Activated CD4-positive, alpha-beta memory T cell treated with anti-CD3 and anti-CD28 coated beads, Interleukin-2, amount 10 ng/mL, durations not matched to agents 7 days and 5 days (primary cell): ENCODE measurements at places on chromosomes 6 and 20. TPM values are rescaled to one million over a fixed set of nuclear protein-coding genes. Genes with fewer than 3 reads are reported as not detected.

The KDM1B gene
- total RNA-seq = 9.1 TPM

GRCh38 chr20:18683839-18684238 lies 96.0 kb downstream of the DTD1 start:
- H3K27me3 ChIP-seq = no peaks in the 10 kb centered on the region
- no peak overlapping the region for H3K4me3 ChIP-seq
- H3K4me1 ChIP-seq = peaks cover under 1% of the 10 kb centered on the region
- H3K36me3 ChIP-seq = no peaks in the 10 kb centered on the region

DNA sequence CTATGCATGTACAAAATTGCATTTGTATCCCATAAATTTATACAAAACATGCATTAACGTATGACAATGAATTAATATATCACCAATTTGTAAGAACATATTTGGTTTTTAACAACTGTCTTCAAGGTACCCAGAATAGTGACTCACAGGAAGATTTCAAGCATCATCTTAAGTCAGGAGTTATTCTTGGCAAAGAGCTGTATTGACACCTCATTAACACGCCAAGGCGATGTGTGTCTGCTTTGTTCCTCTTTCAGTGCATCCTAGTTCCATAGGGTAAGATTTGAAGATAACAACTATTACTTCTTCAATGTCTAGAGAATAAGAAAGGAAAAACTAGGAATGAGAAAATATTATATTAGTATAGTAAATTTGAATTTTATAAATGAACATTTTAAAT lies 35.8 kb upstream of the TPD52L1 start:
- no peaks in the 10 kb centered on the region for H3K36me3 ChIP-seq
- peaks cover 8% of the 10 kb centered on the region for H3K27me3 ChIP-seq
- H3K27ac ChIP-seq = no peak overlapping the region
- H3K4me3 ChIP-seq = no peak overlapping the region
- DNase-seq = no peak
- no peaks in the 10 kb centered on the region for H3K4me1 ChIP-seq

The OCSTAMP gene
- total RNA-seq = not detected

DNA sequence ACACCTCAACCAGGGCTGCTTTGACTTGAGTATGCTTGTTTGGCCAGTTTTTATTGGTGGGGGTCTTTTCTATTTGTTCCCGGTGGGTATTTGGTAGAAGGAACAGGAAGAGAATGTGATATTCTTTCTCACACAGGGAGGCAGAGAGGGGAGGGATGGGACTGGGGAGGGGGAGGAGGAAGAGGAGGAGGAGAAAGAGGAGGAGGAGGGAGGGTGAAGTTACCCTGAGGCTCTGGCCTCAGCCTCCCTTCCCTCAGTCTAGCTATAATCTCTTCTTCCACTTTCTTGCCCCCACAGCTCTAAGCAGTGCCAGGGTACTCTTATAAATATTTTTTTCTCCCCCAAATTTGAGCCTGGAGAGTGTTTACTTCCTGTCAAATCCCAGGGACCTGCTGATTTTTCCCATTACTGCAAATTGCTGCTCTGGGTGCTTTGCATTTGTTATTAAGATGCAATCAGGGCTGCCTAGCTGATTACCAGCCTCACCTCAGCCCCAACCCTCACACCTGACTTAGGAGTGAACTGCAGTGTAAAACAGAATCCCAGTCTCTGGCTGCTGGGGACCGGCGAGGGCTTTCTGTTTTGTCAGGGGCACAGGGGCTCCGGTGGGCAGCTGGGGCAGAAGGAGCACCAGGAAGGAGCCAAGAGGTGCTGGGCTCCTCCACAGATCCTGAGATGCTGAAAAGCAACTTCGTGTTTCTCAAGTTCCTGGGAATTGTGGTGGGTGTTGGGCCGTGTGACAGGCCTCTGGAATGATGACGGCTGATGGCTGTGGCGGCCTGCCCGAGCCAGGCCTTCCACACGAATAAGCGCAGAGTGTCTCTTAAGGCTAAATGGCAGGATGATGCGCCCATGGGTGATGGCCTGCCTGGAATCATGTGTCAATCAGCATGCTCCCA lies 141.4 kb downstream of the CD83 start:
- peaks cover 1% of the 10 kb centered on the region for H3K27me3 ChIP-seq
- H3K36me3 ChIP-seq = peaks cover 3% of the 10 kb centered on the region
- peaks cover 2% of the 10 kb centered on the region for H3K4me1 ChIP-seq
- H3K4me3 ChIP-seq = no peak overlapping the region
- DNase-seq = no peak
- no peak overlapping the region for H3K27ac ChIP-seq

- H3K4me1 ChIP-seq = peaks cover 75% of the 10 kb centered on the region
- peaks cover 92% of the 10 kb centered on the region for H3K36me3 ChIP-seq
- no peak overlapping the region for H3K4me3 ChIP-seq
These were observed 55.4 kb downstream of the NFATC2 start for GRCh38 chr20:51487076-51487475.

- no peak overlapping the region for H3K27ac ChIP-seq
- no peak for DNase-seq
- H3K4me1 ChIP-seq = no peaks in the 10 kb centered on the region
- no peak overlapping the region for H3K4me3 ChIP-seq
These were observed 12.4 kb upstream of the HMGN3 start for GRCh38 chr6:79246891-79247290.

DNA sequence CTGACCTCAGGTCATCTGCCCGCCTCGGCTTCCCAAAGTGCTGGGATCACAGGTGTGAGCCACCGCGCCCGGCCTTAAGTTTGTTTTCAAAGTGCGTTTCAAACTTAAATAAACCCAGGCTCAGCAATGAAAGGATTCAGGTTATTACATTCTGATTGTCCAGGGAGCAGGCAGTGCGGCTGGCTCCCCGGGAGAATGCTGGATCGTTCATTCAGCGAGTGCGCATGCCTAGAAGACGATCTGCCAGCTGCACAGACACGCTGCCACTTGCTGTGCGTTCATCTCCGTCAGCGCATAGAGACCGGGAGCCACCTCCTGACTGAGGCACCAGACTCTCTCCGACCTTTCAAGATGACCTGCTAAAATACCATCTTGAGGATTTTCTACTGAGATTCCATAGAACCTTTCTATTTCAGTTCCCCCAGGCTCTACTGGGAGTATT lies 163.9 kb upstream of the ZNF217 start:
- H3K36me3 ChIP-seq = no peaks in the 10 kb centered on the region
- no peaks in the 10 kb centered on the region for H3K27me3 ChIP-seq
- no peak overlapping the region for H3K4me3 ChIP-seq
- H3K4me1 ChIP-seq = peaks cover 37% of the 10 kb centered on the region
- DNase-seq = no peak

DNA sequence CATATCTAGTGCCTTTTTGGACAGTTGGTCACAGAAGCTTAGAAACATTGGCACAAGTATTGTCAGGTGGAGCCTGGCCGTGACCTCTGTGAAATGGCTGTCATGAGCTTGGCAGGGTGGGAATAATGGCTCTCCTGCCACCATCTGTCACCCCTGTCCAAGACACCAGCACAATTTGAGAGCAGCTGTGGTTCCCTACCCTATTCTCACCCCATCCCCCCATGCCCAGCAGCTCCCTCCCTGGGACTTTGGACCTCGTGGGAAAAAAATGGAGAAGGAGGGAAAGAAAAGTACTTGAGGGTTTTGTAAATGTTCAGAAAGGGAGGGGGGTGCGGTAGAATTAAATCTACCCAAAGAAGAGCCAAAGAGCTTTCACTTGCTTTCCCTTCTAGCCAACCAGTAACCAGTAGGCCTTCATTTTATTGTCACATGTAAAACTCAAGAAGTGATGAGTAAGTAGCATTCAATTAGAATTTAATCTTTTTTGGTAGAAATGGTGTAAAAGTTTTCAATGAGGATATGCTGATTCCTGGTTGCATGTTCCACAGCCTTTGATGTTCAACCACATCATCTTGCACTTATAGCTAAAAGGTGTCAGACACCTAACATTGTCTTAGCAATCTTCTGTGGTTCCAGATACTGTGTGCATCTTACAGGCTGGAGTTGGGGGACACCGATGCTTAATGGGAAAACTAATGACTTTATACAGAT lies 263.5 kb upstream of the TAB2 start:
- no peak overlapping the region for H3K27ac ChIP-seq
- H3K4me3 ChIP-seq = no peak overlapping the region
- peaks cover 13% of the 10 kb centered on the region for H3K36me3 ChIP-seq

The MRS2 gene
- total RNA-seq = 17.0 TPM

GRCh38 chr20:20466341-20466879 lies 98.5 kb downstream of the INSM1 start:
- peaks cover 8% of the 10 kb centered on the region for H3K4me1 ChIP-seq
- H3K27ac ChIP-seq = no peak overlapping the region
- H3K36me3 ChIP-seq = peaks cover 12% of the 10 kb centered on the region

DNA sequence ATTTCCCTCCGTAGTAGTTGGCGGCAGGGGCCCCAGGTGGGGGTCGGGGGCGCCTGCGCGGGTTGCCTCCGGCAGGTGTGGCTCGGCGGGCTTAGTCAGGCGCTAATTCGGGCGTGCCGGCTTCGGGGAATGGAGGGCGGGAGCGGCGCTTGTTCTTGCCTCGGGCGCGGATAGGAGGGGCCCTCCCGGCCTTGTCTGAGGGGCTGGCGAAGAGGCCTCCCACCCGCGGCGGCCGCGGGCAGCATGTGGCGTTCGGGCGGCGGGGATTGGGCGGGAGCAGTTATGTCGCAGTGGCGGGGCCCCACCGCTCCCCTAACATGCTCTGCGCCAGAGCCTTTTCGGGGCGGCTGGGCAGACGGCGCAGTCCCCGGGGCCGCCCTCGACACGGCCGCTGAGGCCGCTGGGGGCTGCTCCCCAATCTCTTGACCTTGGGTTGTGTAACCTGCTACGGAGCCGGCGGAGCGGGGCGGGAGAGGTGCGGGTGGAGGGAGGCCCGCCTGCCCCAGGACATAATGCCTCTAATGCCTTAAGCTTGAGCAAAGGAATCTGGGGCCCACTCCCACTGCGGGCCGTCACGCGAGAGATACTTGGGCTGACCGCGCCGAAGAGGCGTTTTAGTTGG lies 1.1 kb downstream of the AMD1 start:
- peak overlapping the region; percentile 91 for H3K27ac ChIP-seq
- peak overlapping the region; percentile 90 for H3K4me3 ChIP-seq
- peak; percentile 65 for DNase-seq
- peaks cover 42% of the 10 kb centered on the region for H3K4me1 ChIP-seq

GRCh38 chr6:31267651-31268368 lies 4.1 kb downstream of the HLA-C start:
- peak overlapping the region; percentile 44 for H3K27ac ChIP-seq
- H3K4me3 ChIP-seq = peak overlapping the region; percentile 9
- H3K27me3 ChIP-seq = no peaks in the 10 kb centered on the region
- no peak for DNase-seq
- peaks cover 40% of the 10 kb centered on the region for H3K4me1 ChIP-seq

- no peak overlapping the region for H3K4me3 ChIP-seq
- peaks cover 12% of the 10 kb centered on the region for H3K4me1 ChIP-seq
- peaks cover 4% of the 10 kb centered on the region for H3K36me3 ChIP-seq
- DNase-seq = no peak
- no peak overlapping the region for H3K27ac ChIP-seq
These were observed 12.4 kb downstream of the FRS3 start for GRCh38 chr6:41767112-41767833.

DNA sequence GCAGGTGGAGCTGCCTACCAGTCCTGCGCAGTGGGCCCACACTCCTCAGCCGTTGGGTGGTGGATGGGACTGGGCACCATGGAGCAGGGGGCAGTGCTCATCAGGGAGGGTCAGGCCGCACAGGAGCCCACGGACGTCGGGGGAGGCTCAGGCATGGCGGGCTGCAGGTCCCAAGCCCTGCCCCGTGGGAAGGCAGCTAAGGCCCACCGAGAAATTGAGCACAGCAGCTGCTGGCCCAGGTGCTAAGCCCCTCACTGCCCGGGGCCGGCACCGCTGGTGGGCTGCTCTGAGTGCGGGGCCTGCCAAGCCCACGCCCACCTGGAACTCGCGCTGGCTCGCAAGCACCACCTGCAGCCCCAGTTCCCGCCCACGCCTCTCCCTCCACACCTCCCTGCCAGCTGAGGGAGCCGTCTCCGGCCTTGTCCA lies 30.2 kb upstream of the ID4 start:
- peaks cover 19% of the 10 kb centered on the region for H3K27me3 ChIP-seq
- H3K27ac ChIP-seq = no peak overlapping the region
- no peak for DNase-seq

GRCh38 chr20:12171923-12172524 lies 254.3 kb downstream of the BTBD3 start:
- no peaks in the 10 kb centered on the region for H3K36me3 ChIP-seq
- no peak overlapping the region for H3K27ac ChIP-seq
- no peaks in the 10 kb centered on the region for H3K4me1 ChIP-seq
- no peaks in the 10 kb centered on the region for H3K27me3 ChIP-seq
- no peak for DNase-seq
- no peak overlapping the region for H3K4me3 ChIP-seq

The C20orf202 gene
- total RNA-seq = not detected

The ADGRF4 gene
- total RNA-seq = not detected

- peaks cover 31% of the 10 kb centered on the region for H3K27me3 ChIP-seq
- H3K4me3 ChIP-seq = no peak overlapping the region
- no peak for DNase-seq
- no peaks in the 10 kb centered on the region for H3K4me1 ChIP-seq
These were observed 41.2 kb downstream of the BCAS1 start for GRCh38 chr20:54029176-54029575.

GRCh38 chr6:143406673-143407072 lies 43.8 kb downstream of the ADAT2 start:
- H3K27ac ChIP-seq = no peak overlapping the region
- H3K4me3 ChIP-seq = no peak overlapping the region
- no peak for DNase-seq
- H3K36me3 ChIP-seq = no peaks in the 10 kb centered on the region

DNA sequence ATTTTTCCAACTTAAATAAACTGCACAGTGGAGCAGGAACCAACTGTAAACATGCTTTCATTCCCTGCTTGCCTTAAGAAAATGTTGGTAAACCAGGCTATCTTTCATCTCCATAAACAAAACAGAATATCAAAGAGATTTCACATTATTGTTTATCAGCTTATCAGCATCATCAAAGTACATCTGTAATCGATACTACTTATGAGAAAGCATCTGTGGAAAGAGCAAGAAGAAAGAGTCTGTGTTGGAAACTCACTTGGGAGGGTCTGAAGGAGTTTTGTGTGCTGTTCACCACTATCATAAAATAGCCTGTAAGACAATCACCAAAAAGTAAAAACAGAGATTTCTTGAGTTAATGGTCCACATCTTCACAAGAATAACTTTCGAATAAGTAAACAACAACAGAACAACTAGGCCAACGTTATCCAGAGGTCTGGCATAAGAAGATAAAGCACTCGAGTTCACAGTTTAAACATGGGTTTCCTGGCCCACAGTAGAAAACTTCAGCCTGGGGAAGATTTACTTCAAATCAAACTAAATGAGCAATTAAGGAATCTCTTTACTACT lies 47.9 kb downstream of the EPB41L2 start:
- H3K27me3 ChIP-seq = no peaks in the 10 kb centered on the region
- no peak for DNase-seq
- H3K36me3 ChIP-seq = no peaks in the 10 kb centered on the region
- no peak overlapping the region for H3K27ac ChIP-seq
- H3K4me1 ChIP-seq = no peaks in the 10 kb centered on the region

DNA sequence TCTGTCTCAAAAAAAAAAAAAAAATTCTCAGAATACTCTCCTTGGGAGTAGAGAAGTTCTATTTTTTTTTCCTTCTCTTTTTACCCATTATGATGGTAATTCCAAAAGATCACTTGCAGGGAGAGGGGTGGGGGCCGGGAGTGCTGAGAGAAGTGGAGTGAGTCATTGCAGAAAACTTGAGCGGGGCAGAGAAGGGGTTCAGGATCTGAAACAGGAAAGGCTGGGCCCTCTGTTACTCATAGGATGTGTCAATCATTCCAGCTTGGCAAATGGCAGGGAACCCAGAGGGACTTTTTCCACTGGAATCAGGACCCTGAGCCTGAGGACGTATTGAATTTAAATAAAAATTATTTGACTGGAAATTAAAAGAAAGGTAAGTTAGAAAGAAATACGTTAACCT lies 111.4 kb upstream of the ARMC2 start:
- H3K4me3 ChIP-seq = no peak overlapping the region
- no peaks in the 10 kb centered on the region for H3K36me3 ChIP-seq
- H3K27me3 ChIP-seq = no peaks in the 10 kb centered on the region
- no peak overlapping the region for H3K27ac ChIP-seq
- peaks cover 8% of the 10 kb centered on the region for H3K4me1 ChIP-seq
